ENCODE measurements at places on chromosomes 13 and 19.

DNA sequence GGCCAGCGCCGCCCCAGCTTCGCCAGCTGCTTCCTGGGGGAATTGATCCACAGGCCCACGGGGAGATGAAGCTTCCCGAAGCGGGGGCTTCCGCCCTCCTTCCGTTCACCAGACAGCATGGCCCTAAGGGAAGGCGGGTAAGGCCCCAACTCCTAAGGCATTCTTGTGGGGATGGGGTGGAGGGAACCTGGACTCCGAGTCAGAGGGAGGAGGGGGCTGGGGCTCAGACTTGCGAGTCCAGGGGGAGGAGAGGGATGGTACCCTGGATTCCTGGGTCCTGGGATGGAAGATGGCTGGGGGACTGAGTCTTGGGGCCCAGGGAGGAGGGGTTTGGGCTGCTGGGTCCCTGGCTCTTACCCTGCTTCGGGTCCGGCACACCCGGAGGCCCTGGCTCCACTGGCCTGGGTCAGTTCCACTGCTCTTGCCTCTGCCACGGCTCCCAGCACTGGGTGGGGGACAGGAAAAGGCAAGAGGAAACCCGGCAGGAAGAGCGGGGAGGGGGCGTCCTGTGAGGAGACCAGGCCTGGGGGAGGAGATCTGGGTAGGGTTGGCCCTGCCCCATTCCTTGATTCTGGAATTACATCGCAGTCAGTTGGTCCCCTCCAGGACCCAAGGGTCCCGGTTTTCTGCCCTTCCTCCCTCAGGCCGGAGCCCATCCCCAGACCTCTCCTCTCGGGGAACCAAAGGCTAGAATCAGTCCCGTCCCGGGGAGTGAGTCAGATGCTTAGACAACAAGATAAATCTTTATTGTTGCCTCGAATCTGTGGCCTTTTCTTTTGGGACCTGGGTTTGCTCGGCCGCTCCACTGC lies at the start of gene RASIP1:
TSS of gene RASIP1 (minus strand) at position 447 of the 809 bp plus-strand sequence. CDS start at position 119, 328 bp downstream.
- no peak for DNase-seq

DNA sequence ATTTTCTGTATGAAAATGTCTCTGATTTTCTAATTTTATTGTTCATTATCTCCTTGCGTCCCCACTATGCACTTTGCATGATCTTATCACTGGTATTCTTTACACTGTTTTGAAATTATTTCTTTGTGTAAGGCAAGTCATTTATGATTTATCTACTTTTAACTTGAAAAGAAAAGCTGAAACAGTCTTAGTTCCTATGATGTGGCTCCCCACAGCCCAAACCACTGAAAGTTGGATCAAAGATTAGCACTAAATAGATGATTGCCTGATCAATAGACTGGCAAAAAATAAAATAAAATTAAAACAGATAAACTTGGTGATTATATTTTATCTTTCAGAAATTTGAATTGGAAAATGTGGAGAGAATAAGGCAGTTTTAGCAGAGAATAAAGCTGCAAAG lies 1101.9 kb downstream of the PCDH9 start:
- no peak for DNase-seq

- DNase-seq: no peak
Observed at GRCh38 chr19:30551271-30551670, 179.1 kb downstream of the ZNF536 start.

GRCh38 chr13:98575904-98576199 lies 1.1 kb downstream of the STK24 start:
- DNase-seq: no peak

GRCh38 chr13:97116754-97117153 lies 105.4 kb upstream of the MBNL2 start:
- DNase-seq: no peak

GRCh38 chr13:73851104-73851503 lies 283.1 kb downstream of the KLF12 start:
- no peak for DNase-seq

GRCh38 chr19:48654299-48655059 lies 8.5 kb upstream of the CA11 start:
- DNase-seq: no peak

- DNase-seq: peak; percentile 62
Observed at GRCh38 chr13:77697217-77698103, at the start of gene SLAIN1. Gene SLAIN1, plus strand, starts transcription at chr13:77697687. Its CDS starts 227 bp downstream, at chr13:77697914.

- peak; percentile 18 for DNase-seq
Observed at GRCh38 chr13:98447881-98448641, 128.8 kb downstream of the STK24 start.

DNA sequence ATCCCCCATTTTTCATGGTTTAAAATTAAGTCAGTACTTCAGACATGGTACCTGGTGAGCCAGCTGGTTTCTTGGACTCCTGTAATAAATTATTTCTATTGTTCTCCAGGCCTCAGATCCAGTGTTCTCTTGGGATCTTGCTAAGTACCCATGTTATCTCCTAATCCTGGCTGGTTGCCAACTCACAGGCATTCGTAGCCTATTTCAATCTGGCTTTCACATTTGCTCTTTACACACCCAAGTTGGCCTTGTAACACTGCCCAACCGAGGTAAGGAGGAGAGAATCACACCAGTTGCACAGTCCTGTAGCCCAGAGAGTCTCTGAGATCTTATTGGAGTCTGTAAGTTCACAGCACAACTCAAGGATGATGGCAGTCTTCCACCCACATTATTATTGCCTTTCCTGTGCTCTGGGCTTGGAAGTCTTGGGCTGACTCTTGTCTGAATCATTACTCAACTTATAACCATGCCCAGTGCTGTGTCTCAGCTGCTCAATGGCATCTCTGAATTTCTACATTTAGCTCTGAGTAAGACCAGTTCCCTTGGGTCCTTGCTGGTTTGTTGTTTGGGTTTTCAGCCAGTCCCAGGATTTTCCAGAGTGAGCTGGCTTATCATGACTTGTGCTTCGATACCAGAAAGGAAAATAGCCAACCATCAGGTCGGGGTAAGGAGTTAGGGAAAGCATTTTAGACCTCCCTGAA lies 76.6 kb upstream of the KLF12 start:
- no peak for DNase-seq

- DNase-seq: no peak
Observed at GRCh38 chr19:3251229-3251628, 26.8 kb downstream of the CELF5 start.

DNA sequence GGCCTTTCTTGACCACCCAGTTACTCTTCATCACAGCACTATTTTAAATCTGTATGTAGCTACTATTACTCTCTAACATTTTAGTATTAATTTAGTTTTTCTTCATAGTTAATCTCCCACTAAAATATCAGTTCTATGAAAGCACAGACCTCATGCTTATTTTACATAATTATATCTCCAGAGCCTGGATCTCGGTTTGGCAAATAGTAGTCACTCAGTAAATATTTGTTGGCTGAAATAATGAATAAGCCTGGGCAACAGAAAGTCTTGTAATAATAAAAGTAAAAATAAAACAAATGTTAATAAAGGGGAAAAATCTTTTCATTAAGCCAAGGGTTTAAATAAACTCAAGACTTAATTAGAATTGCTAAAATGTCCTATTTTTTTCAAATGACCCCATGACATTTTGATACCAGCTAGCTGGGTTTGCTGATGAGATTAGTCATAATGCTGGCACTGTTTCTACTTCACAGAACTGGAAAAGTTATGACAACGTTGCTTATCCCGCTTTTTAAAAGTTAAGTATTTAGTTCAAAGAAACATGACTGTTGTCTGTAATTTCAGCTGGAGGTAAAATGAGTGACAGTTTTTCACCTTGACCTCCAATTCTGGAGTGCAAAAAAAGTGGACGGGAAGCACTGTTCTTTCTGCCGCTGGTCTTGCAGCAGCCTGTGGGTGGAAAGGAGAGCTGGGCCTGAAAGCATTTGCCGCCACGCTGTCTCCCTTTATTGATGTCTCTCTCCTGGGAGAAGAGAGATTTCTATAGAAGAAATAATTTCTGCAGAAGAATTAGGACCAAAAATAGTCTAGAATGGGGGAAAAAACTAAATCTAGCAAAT lies 85.2 kb upstream of the SPATA13 start:
- DNase-seq: no peak

GRCh38 chr13:26052337-26052736 lies 521 bp upstream of the SHISA2 start:
- DNase-seq: no peak

DNA sequence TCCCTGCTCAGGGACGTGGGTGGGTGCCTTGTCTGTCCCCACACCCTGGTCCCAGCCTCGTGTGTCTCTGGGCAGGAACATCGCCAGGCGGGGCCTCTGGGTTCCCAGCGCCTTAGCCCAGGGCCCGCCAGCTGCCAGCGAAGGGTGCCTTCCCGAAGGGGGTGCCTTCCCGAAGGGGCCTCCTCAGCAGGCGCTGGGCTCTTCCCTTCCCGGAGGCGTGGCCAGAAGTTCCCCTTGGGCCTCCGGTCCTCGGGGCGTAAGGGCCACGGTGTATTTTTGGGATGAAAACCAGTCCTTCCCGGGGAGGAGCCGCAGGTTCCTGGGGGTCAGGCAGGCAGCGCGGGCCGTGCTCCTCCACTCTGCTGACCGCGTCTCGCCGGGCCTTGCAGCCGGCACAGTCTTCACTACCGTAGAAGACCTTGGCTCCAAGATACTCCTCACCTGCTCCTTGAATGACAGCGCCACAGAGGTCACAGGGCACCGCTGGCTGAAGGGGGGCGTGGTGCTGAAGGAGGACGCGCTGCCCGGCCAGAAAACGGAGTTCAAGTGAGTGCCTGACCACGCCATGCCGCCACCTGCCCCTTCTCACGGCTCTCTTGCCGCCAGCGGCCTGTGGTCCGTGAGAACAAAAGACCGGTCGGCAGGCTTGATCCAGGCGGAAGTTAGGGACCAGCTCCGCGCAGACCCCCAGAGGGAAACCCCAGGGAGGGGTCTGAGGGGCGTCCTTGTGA lies 6.9 kb downstream of the BSG start:
- no peak for DNase-seq

DNA sequence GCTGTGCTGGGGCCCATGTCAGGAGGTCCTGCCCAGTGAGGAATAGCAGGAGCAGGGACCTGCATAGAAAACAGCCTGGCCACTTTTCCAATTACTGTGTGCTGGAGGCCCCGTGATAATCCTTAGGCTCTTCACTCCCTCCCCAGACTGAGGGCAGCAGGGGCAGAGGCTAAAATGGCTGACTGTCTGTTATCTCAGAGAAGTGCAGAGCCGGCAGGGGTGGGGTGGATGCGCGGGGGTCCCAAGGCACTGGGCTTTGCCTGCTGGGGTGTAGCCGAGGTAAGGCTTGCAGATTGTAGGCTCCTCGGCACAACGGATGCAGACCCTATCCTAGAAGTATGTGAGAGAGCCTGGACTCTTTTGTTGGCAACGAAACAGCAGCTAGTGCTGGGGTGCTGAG lies 1064.1 kb downstream of the OLFM4 start:
- no peak for DNase-seq

DNA sequence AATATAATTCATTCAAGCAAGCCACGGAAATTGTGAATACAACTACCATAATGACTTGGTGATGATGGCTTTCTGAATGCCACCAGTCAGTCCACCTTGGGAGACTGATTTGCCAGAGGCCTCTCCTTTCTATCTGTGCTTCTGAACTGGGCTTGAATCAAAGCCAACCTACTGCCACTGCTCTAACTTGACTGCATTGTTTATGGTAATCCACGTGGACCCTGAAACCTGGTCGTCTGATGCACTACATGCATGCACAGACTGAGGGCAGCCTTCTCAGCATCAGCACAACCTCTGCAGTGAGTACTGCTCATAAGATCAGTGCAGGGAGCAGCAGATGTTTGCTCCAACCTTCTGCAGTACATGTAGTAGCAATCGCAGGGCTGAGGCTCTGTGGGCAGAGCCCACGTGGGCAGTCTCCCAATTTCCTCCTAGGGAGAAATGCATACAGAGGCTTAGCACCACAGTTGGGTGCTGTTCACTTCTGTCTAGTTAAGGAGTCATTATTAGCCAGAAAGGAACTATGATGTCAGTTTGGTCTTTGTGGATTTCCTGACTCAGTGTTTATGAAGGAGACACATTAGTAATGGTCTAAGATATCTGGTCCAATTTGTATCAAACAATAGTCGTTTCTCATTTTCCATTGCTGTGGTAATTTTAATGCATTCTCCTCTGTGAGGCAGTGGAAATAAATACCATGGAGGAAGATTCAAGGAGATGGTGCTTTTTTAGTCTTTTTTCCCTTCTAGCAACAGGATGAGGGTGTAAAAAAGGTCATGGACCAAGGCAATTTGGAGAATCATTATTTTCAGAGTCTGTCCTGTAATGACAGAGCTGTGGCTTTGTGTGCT lies 82.5 kb downstream of the AKAP11 start:
- no peak for DNase-seq

GRCh38 chr13:71864094-71864985 lies 2.7 kb downstream of the DACH1 start:
- DNase-seq: no peak

DNA sequence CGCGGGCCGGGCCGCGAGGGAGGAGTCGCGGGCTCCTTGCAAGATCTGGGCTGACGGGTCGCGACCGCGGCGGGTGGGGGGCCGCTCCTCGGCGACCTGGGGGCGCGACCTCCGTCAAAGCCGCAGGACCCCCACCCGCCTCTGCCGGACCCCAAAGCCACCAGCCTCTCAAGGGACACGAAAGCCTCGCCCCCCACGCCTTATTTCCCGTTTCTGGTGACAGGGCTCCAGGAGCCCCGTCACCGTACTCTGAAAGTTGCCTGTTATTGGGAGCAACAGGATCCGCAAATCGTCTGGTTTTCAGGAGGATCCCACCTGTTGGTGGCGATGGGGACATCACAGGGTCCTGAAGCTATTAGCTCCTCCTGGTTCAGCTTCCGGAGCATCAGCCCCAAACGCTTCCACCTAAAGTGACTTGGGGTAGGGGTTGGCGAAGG lies 530 bp downstream of the MAU2 start:
- no peak for DNase-seq

DNA sequence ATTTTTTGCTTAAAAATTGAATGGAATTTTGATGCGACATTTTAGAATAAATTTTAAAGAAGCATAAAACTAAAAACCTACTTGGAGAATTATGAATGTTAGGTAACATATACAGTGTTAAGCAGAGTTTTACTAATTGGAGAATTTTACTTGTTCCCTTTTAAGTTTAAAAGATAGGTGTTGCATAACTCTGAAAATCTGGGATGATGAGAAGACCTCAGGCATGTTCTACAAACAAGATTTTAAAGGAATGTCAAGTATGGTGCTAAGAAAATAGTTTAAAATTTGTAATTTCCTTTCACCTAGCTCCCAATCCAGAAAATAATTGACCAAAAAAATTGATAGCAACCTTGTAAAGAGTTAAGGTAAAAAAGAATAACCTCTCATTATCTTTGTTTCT lies 135.8 kb downstream of the RFC3 start:
- no peak for DNase-seq

- DNase-seq: peak; percentile 56
Observed at GRCh38 chr13:42420304-42420703, 148.4 kb downstream of the AKAP11 start.

Measured in stimulated activated CD4-positive, alpha-beta T cell treated with anti-CD3 and anti-CD28 coated beads, Interleukin-12 subunit alpha, Interleukin-12 subunit beta, amount 100 ng/mL, for 24 hours (primary cell).